Ureter (tissue), 1 donor: ENCODE measurements at places on chromosomes 2 and 18. TPM values are rescaled to one million over a fixed set of nuclear protein-coding genes. Genes with fewer than 3 reads are reported as not detected.

Gene CDH20
- 0.75 TPM for total RNA-seq

Gene DLX2
- total RNA-seq: not detected

Gene AMER3
- not detected for total RNA-seq

Gene CAPN14
- total RNA-seq: 0.62 TPM

Gene DPY30
- total RNA-seq: 45.7 TPM

Gene TDRD15
- total RNA-seq: 0.10 TPM

Gene SRD5A2
- 0.65 TPM for total RNA-seq

Gene UGT1A10
- total RNA-seq: 3.0 TPM

Gene ELOA2
- not detected for total RNA-seq

Gene MYO3B
- total RNA-seq: 14.1 TPM

Gene LRRC30
- not detected for total RNA-seq

Gene SERPINB2
- not detected for total RNA-seq

Gene ATP6V1C2
- total RNA-seq: 0.23 TPM

Gene RMC1
- total RNA-seq: 27.5 TPM

Gene COLEC12
- total RNA-seq: 10.2 TPM

Gene AGFG1
- 80.5 TPM for total RNA-seq

Gene HMSD
- total RNA-seq: not detected

Gene APCDD1
- total RNA-seq: 98.4 TPM

Gene RAB17
- 24.2 TPM for total RNA-seq

Gene DOCK10
- 9.6 TPM for total RNA-seq

Gene GCFC2
- total RNA-seq: 23.8 TPM

Gene STEAP3
- total RNA-seq: 40.7 TPM

Gene UPP2
- not detected for total RNA-seq

Gene GKN1
- total RNA-seq: not detected

Gene KLHL29
- 16.8 TPM for total RNA-seq

Gene SERPINB13
- total RNA-seq: not detected

Gene SLC8A1
- total RNA-seq: 116 TPM

Gene LIMS4
- 1.6 TPM for total RNA-seq

Gene DAPL1
- 13.0 TPM for total RNA-seq

Gene HAAO
- total RNA-seq: 14.1 TPM

Gene ACVR1
- total RNA-seq: 31.7 TPM

Gene CYRIA
- total RNA-seq: 17.4 TPM

Gene LOXL3
- 6.4 TPM for total RNA-seq

Gene MARCHF4
- total RNA-seq: not detected

Gene XIRP2
- 0.42 TPM for total RNA-seq

Gene KCMF1
- 55.2 TPM for total RNA-seq

Gene ACVR1C
- total RNA-seq: 0.81 TPM

Gene ARL6IP6
- total RNA-seq: 19.1 TPM

Gene PKDCC
- 60.4 TPM for total RNA-seq

Gene ABHD1
- total RNA-seq: 0.78 TPM

Gene RAB6C
- 0.34 TPM for total RNA-seq

Gene SERPINB3
- total RNA-seq: not detected

Gene CNDP1
- 0.31 TPM for total RNA-seq

Gene MFSD2B
- total RNA-seq: 1.8 TPM

Gene EML6
- total RNA-seq: 5.4 TPM

Gene IL36G
- not detected for total RNA-seq

Gene FAM210A
- 14.8 TPM for total RNA-seq

Gene LIPG
- total RNA-seq: 6.2 TPM

Gene MATN3
- total RNA-seq: 2.2 TPM

Gene SPATA3
- total RNA-seq: not detected

Gene CCL20
- 2.3 TPM for total RNA-seq

Gene SLC40A1
- 39.9 TPM for total RNA-seq

Gene CROCC2
- 0.23 TPM for total RNA-seq

Gene CRYGD
- total RNA-seq: not detected

Gene PID1
- 25.8 TPM for total RNA-seq

Gene HRH4
- total RNA-seq: not detected

Gene SP140
- total RNA-seq: 2.7 TPM

Gene TCF23
- total RNA-seq: 0.42 TPM
